ENCODE measurements at places on chromosomes 6 and 20. TPM values are rescaled to one million over a fixed set of nuclear protein-coding genes. Genes with fewer than 3 reads are reported as not detected.

DNA sequence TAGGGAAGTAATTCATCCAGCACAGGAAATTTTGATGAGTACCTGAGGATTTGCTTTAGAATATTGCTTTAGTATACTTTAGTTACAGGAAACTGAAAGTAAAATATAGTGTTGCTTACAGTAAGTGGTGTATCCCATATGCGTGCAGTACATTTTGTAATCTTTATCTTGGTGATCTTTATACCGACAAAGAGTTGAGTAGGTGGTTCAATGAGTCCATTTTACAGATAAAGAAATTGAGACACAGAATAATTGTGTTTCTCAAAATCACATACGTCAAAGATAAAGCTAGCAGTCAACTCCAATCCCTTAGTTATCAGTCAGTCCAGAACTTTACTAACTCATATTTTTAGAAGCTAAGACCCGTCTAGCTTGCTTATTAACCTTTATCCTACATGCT, 65.8 kb upstream of the E2F3 start:
- DNase-seq, result no peak

- DNase-seq, result no peak
Observed at GRCh38 chr6:41022294-41022693, 16.7 kb downstream of the UNC5CL start.

Gene GJA10
- total RNA-seq, result not detected

- DNase-seq, result no peak
Observed at GRCh38 chr20:60513141-60513540, 554.9 kb downstream of the CDH26 start.

GRCh38 chr6:132526461-132526860, 11.6 kb upstream of the TAAR9 start:
- no peak for DNase-seq

DNA sequence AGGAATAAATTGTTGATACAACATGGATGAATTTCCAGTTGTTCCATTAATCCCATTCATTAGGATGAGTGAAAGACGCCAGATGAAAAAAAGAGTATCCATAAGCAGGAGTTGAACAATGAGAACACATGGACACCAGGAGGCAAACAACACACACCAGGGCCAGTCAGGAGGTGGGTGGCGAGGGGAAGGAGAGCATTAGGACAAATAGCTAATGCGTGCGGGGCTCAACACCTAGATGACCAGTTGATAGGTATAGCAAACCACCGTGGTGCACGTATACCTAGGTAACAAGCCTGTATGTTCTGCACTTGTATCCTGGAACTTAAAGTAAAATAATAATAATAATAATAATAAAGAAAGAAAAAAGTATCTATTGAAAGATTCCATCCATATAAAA, 11.1 kb downstream of the PCED1A start:
- no peak for DNase-seq

DNA sequence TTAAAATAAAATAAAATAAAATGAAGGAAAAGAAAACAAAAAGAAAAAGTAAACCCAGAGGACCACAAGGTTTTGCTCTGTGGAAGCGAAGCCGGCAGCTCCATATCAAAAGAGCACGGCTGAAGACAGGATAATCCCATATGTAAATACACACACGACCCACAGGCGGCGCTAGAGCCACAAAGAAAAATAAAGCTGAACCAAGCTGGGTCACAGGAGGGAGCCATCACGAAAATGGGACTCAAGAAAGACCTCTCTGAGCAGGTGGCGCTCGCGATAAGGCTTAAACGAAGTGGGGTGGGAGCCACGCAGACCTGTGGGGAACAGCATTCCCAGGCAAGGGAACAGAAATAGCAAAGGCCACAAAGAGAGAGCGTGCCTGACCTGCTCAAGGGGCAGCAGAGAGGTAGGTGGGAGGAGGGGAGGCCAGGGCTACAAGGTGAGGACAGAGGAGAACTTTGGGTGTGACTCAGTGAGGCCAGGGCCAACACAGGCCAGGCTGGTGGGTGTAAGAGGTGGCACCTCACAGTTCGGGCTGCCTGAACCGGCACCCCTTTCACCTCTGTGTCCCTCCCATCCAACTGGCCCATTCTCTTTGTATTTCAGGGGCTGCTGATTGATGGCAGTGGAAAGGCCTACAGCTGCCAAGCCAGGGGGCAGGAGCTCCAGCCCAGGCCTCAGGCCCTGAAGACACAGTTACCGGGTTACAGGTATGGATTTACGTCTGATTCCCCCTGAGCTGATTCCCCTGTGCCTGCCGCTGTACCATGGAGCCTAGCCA, 26.0 kb downstream of the PTGIS start:
- DNase-seq, result peak; percentile 23

GRCh38 chr6:17971128-17972073, 16.0 kb downstream of the KIF13A start:
- DNase-seq, result no peak

- no peak for DNase-seq
Observed at GRCh38 chr6:107801173-107801886, 22.8 kb downstream of the SCML4 start.

Gene KCNK5
- 0.78 TPM for total RNA-seq

DNA sequence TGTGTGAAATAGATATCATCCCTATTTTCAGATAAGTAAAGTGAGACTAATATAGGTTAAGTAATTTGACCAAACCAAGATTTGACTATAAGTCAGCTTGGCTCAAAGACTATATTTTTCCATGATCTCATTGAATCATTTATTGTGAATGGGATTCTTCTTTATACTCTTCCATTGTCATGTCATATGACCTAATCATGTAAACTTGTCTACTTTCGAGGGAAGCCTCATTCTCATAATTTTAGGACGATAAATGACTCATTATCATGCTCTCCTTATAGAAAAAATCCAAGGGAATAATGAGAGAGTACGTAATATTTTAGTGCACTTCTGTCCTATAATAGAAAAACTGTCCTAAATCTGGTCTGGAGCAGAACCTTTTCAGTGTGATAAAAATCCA, 40.9 kb upstream of the CCN6 start:
- DNase-seq, result no peak

Gene ALDH8A1
- total RNA-seq, result 3.4 TPM

- no peak for DNase-seq
Observed at GRCh38 chr20:63035603-63036185, 28.9 kb upstream of the BHLHE23 start.

All from T-helper 17 cell (primary cell).